ENCODE measurements at places on chromosomes 3 and 15. TPM values are rescaled to one million over a fixed set of nuclear protein-coding genes. Genes with fewer than 3 reads are reported as not detected.

DNA sequence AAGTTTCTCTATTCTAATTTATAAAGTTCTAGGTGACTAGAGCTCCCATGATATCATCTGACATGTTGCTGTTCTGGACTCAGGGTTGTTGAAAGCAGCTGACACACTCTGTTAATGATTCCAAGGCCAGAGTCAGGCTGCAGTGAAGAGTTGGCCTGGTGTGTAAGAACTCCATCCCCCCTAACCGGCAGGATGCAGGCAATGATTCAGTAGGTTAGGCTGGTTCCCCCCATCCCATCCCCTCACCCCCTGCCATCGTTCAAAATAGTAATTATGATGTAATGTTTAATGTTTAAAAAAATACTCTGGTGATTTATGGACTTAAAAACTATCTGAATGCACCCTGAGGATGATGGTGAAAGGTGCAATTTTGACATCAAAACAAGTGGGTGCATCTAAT lies 4.6 kb upstream of the TRIM71 start:
- H3K27ac ChIP-seq, result no peak overlapping the region
- H3K4me3 ChIP-seq, result no peak overlapping the region
- no peaks in the 10 kb centered on the region for H3K4me1 ChIP-seq
- no peaks in the 10 kb centered on the region for H3K36me3 ChIP-seq

Gene SCAANT1
- total RNA-seq, result not detected

DNA sequence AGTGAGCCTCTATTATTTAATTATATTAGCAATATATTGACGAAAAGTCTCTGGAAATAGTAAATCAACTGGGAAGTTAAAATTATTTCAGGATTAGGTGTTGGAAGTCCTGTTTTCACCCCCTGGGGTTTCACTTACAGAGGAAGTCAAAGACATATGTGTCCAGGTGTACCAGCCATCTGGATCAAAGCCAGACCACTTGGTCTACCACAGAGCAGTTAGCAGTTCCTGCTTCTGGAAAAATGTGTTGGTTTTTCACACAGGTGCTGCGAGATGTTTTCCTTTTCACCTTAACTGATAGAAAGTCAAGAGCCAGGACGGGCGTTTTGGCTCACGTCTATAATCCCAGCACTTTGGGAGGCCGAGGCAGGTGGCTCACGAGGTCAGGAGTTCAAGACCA lies 13.1 kb downstream of the MME start:
- no peaks in the 10 kb centered on the region for H3K36me3 ChIP-seq
- H3K4me3 ChIP-seq, result no peak overlapping the region
- no peaks in the 10 kb centered on the region for H3K27me3 ChIP-seq
- H3K4me1 ChIP-seq, result no peaks in the 10 kb centered on the region
- no peak for DNase-seq

DNA sequence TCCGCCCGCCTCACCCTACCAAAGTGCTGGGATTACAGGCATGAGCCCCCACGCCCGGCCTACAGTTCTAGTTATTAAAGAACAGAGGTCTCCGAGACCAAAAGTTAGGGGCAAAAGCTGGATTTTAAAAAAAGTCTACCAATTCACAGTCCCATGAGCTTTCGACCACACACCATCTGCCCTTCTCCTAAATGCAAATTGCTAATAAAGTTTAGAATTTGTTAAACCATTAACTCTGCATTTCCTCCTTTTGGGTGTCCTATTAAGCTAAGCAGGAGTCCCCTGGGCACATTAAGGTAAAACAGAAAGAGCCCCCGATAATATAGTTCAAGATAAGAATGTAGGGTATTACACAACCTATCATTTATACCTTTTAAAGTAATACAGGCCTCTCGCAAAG lies 322.7 kb downstream of the FOXP1 start:
- H3K27ac ChIP-seq, result no peak overlapping the region
- H3K4me1 ChIP-seq, result peaks cover 30% of the 10 kb centered on the region
- DNase-seq, result no peak
- no peaks in the 10 kb centered on the region for H3K36me3 ChIP-seq
- no peak overlapping the region for H3K4me3 ChIP-seq

Gene GNAT1
- not detected for total RNA-seq

Gene RTP4
- 12.3 TPM for total RNA-seq

DNA sequence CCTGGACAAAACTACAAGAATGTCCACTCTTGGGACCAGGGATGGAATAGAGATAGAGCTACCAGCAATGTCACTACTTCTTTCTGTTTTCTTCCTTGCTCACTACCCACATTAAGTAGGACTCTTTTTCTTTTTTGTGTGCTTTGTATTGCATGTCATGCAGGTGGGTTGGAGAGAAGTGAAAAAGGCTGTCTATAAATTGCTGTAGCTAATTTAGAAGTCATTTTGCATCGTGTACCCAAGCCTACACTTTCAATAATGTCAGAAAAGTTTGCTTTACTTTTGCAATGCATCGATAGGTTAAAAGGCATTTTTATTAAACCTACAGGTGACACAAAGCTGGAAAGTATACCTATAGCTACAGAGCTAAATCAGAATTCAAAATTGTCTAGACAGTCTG lies 58.9 kb downstream of the GTF2E1 start:
- no peak overlapping the region for H3K27ac ChIP-seq
- no peak overlapping the region for H3K4me3 ChIP-seq
- H3K36me3 ChIP-seq, result no peaks in the 10 kb centered on the region
- no peaks in the 10 kb centered on the region for H3K4me1 ChIP-seq
- no peak for DNase-seq
- peaks cover 14% of the 10 kb centered on the region for H3K27me3 ChIP-seq

Gene ADCY5
- total RNA-seq, result 2.5 TPM

DNA sequence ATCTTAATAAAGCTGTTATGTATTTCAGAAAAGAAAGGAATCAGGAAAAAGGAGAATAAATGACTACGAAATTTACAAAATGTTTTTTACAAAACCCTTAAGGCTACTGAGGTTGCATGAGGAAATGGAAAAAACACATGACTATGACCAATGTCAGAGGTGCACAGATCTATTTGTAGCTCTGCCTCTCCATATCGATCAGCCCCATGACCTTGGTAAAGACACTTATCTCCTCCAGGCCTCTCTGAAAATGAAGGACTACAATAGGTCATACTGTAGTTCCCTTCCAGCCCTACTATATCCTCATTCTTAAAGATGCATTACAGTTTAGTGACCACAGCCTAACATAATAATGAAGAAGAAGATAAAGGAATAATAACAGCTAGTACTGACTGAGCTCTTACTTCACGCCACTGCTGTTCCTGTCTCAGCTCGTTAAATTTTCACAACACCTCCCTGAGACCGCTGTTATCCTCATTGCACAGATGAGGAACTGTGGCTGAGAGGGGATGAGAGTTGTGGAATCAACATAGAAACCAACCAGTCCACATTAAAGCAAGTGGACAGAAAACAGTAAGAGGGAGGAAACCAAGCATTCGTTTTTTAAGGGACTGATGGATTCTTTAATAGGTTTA lies 163.2 kb downstream of the MAGI1 start:
- peak overlapping the region; percentile 28 for H3K4me3 ChIP-seq
- no peaks in the 10 kb centered on the region for H3K36me3 ChIP-seq
- peak overlapping the region; percentile 72 for H3K27ac ChIP-seq
- H3K27me3 ChIP-seq, result no peaks in the 10 kb centered on the region
- DNase-seq, result no peak
- peaks cover 44% of the 10 kb centered on the region for H3K4me1 ChIP-seq
